Inflammatory macrophage (primary cell): ENCODE measurements at places on chromosomes 4 and X.

- DNase-seq: no peak
These were observed 28.9 kb upstream of the OPHN1 start for GRCh38 chrX:68462197-68462596.

- no peak for DNase-seq
These were observed 145.1 kb downstream of the NHS start for GRCh38 chrX:17520016-17520615.

DNA sequence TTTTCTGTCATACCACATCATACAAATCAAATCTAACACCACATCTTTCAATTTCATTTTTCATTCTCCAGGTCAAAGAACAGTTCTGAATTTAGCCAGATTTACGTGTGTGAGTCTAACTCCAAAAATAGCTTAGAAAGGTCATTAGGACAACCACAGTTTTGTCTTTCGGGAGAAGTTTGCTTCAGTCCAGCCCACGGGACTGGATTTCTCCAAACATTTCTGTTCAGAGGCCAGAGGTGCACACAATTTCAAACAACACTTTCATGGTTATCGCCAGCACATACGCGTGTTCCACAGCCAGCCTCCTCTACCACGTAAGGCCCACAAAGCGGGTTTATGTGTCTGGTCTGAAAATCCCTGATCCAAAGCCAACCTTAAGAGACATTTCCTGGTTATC, 65.9 kb downstream of the VEGFC start:
- no peak for DNase-seq

DNA sequence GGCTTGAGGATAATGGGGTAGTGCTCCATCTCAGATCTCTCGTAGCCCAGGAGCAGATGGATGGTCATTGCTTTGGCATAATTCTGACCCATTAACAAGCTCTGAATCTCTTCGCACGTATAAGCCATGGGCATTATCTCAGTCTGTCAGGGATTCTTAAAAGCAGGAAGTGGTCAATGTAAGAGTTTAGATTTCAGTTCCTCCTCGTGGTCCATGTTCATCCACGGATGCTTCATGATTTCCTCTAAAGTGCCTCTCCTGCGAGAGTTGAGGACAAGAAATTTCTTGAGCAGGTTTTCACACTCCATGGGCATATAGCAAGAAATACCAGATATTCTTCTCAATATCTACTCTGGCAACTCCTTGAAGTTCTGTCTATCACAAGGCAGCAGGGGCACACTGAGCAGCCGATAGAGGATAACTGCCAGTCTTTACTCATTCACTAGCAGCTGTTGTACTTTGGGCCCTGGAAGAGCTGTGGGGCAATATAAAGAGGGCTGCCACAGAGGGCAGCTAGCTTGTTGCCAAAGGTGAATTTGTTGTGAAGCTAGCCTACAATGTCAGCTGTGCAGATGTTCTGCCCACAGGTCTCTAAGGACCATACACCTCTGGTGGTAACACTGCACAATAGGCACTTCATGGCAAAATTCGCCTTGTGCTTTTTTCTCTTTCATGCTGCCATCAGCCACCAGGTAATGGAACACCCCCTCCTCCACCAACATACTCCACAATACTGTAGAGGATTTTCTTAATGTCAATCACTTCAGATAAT, 52.0 kb upstream of the WDR17 start:
- peak; percentile 52 for DNase-seq

- no peak for DNase-seq
These were observed 194.8 kb downstream of the KIT start for GRCh38 chr4:54852602-54853001.

- no peak for DNase-seq
These were observed 49.7 kb upstream of the TMEM154 start for GRCh38 chr4:152729466-152729865.

DNA sequence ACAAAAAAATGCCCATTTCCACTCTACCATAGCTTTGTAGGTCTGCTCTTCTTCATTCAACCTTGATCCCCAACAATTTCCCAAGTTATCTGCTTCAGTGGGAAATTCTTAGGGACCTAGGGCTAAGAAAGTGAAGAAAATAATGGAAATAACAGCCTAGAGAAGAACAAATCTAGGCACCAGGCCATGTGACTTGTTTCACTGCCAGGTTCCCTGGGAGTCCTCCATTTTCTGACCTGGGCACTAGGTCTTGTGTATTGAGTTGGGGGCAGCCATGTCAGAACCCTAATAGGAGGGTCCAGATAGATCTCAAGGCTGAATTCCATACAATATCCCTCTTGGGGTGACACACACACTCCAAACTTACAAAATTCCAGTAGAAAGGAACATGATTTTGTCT, 194.6 kb upstream of the STK26 start:
- no peak for DNase-seq

DNA sequence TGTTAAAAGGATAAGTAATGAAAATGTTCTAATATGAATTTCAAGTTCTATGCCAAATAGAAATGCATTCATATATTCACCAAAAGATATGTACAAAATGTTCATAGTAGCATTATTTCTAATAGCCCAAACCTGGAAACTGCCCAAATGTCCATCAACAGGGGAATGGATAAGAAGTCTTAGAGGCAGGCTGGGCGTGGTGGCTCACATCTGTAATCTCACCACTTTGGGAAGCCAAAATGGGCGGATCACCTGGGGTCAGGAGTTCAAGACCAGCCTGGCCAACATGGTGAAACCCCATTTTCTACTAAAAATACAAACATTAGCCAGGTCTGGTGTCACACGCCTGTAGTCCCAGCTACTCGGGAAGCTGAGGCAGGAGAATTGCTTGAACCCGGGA, 2.3 kb upstream of the HPRT1 start:
- no peak for DNase-seq

- no peak for DNase-seq
These were observed 377.4 kb downstream of the SMARCA1 start for GRCh38 chrX:129145840-129146272.

- DNase-seq: no peak
These were observed 417.4 kb downstream of the PACRGL start for GRCh38 chr4:21117541-21118180.

DNA sequence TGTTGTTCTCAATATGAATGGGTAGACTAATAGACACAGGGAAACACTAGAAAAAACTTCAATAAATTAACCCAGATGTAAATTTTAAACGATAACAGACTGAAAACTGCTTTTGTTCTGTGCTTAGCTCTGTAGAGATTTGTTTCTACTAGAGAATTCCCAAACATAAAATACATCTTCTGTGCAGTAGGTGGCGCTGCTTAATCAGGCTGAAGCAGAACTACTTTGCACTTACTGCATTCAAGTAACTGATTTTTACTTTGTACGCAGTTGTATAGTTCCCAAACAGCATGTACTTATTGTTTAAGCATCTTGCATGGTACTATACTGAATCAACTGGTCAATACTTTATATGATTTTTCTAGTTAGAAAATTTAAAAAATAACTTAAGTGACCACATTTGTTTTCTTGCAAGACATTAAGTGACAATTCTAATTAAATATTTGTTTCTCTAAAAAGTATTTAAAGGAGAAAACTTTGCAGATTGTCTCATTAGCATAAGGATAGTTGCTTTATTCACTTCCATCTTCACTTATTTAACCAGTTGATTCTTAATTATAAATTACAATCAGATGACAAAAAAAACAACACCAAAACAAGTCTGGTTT, 490.6 kb downstream of the IL15 start:
- DNase-seq: peak; percentile 67
